ENCODE measurements at places on chromosomes 7 and 10.

- no peak for DNase-seq
Measured at GRCh38 chr7:134108802-134109201, 18.3 kb upstream of the LRGUK start.

DNA sequence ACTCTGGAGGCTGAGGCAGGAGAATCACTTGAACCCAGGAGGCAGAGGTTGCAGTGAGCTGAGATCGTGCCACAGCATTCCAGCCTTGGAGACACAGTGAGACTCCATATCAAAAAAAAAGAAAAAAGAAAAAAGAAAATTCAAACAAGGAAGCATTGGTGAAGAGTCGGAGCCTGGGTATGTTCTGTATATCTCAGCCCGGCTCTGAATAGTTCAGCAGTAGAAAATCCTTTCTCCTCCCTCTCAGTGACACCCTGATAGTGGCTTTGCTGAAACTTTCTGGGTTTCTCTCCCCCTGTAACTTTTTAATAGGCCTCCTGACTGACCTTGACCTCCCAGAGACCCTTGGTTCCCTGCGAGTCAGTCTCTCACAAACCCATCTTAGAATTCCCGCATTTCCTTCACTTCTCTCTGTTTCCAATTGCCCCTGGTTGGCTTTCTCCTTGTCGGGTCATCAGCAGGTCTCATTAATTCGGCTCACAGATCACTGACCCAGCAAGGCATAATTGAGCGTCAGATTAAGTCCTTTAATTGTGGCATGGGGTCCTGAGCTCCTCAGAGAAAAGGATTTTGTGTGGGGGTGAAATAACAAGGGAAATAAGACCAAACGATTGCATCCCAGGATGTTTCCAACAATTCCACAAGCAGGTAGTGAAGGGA lies 541.6 kb upstream of the NRP1 start:
- DNase-seq = no peak

- DNase-seq = no peak
Measured at GRCh38 chr10:23200997-23201652, 9.0 kb downstream of the PTF1A start.

GRCh38 chr7:151018421-151019129 lies 5.7 kb downstream of the ATG9B start:
- DNase-seq = peak; percentile 22

GRCh38 chr7:80596933-80597517 lies 41.4 kb upstream of the CD36 start:
- no peak for DNase-seq

DNA sequence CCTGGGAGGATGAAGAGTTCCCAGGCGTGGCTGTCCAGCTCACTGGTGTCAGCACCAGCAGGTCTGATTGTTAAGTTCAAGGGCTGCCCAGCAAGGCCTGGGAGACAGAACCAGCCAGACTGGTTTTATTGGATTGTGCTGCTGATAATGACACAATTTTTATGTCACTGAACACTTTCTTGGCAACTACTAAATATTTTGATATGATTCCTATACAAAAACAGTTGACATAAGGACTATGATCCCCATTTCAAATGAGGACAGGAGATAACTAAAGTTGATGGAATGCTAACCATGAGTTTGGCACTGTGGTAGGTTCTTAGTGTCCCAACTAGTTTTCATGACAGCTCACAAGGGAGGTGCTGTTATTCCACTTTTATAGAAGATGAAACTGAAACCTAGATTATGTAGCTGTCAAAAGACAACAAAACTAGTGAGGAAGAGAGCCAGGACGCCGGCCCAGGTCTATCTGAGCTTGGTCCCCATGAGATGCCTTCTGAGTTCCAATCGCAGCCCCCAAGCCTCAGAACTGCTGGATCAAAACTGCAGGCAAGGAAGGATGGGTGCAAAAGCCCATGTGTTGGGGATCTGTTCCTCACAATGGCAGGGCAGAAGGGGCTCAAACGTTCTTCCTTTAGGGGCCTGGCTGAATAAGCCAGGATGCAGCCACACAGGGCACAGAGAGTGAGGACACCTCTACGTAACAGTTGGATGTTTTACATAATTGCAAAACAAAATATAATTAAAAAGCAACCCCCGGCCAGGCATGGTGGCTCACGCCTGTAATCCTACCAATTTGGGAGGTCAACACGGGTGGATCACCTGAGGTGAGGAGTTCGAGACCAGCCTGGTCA lies 52.8 kb downstream of the COBL start:
- no peak for DNase-seq

DNA sequence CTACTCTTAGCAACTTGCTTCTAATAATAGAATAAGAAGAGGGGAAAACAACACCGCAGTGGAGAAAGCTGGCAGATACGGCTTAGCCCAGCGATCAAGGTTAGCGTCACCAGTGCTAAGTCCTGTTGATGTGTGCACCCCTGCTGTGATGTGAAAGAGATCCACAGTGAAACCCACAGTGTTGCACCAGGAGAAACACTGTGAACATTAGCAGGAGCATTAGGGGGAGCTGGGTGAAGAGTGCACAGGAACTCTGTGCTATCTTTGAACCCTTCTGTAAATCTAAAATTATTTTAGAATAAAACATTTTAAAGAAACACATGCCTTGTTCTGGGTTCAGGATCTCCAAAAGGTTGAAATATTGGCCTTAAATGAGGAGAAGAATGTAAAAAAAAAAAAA lies 154.1 kb upstream of the UNC5B start:
- no peak for DNase-seq

GRCh38 chr10:100479037-100479436 lies 16.2 kb downstream of the WNT8B start:
- no peak for DNase-seq

- no peak for DNase-seq
Measured at GRCh38 chr10:23317416-23317815, 27.2 kb downstream of the C10orf67 start.
